Testis (tissue), 5 donors: ENCODE measurements at places on chromosomes 7 and 10. TPM values are rescaled to one million over a fixed set of nuclear protein-coding genes. Genes with fewer than 3 reads are reported as not detected.

Gene TMEM178B
- 7.2 TPM for total RNA-seq

DNA sequence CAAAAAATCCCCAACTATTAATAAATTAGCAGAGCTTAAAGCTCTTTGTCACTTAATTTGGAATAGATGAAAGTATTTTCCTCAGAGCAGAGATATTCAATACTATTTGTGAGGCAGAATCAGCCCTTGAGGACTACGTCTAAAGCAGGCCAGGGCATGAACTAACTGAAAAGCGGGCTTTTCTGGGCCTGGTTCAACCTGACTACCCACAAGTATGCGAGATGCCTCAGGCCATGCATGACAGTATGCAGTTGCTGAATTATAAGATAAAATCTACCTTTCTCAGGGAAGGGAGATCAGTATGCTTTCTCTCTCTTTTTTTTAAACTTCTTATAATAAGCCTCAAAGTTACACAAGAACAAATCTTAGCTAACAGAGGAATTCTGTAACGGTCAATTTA lies 20.1 kb downstream of the TMEM168 start:
- no peak overlapping the region for H3K4me3 ChIP-seq
- H3K36me3 ChIP-seq = no peaks in the 10 kb centered on the region
- DNase-seq = no peak
- no peaks in the 10 kb centered on the region for H3K27me3 ChIP-seq

DNA sequence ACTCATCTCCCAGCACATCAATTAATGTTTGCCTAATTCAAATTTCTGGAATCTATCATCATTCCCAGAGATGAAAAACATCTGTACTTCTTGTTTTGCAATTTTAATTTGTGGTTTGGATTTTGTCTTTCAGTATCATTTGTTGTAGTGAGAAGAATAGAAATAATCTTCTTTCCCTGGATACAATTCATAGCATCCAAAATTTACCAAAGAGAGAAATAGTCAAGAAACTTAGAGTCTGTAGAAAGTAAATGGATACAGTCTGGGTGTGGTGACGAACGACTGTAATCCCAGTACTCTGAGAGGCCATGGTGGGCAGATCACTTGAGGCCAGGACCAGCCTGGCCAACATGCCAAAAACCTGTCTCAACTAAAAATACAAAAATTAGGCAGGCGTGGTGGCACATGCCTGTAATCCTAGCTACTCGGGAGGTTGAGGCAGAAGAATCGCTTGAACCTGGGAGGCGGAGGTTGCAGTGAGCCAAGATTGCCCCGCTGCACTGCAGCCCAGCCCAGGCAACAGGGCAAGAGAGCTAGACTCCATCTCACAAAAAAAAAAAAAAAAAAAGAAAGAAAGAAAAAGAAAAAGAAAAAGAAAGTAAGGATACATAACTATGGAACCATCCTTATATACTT lies 193.0 kb downstream of the RELN start:
- no peak for DNase-seq
- H3K4me1 ChIP-seq = no peaks in the 10 kb centered on the region
- no peak overlapping the region for H3K27ac ChIP-seq

GRCh38 chr10:97503406-97503805 lies 4.7 kb downstream of the UBTD1 start:
- H3K27ac ChIP-seq = no peak overlapping the region
- H3K4me1 ChIP-seq = peaks cover 6% of the 10 kb centered on the region

DNA sequence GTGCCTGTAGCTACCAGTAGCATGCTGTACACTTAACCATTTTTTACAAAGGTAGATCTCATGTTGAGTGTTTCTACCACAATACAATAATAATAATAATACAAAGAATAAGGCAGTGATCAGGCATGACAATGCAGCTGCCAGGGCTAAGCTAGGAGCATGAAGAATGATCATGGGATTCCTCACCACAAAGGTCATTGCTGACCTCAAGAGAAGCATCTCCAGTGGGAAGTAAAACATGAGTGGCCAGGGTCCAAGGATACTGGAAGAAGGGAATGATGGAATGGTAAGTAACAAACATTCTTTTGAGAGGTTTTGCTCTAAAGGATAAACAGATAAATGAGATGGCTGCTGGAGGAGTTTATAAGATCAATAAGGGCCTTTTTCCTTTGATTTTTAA lies 591.1 kb downstream of the TNS3 start:
- H3K4me1 ChIP-seq = no peaks in the 10 kb centered on the region
- no peak for DNase-seq
- no peaks in the 10 kb centered on the region for H3K36me3 ChIP-seq
- H3K4me3 ChIP-seq = no peak overlapping the region
